ENCODE measurements at places on chromosomes 5 and 9. TPM values are rescaled to one million over a fixed set of nuclear protein-coding genes. Genes with fewer than 3 reads are reported as not detected.
A peak's percentile ranks its signal among the peaks of the same experiment; 100 is the strongest.

GRCh38 chr5:41770799-41771198 lies 99.4 kb downstream of the OXCT1 start:
- no peak for DNase-seq

DNA sequence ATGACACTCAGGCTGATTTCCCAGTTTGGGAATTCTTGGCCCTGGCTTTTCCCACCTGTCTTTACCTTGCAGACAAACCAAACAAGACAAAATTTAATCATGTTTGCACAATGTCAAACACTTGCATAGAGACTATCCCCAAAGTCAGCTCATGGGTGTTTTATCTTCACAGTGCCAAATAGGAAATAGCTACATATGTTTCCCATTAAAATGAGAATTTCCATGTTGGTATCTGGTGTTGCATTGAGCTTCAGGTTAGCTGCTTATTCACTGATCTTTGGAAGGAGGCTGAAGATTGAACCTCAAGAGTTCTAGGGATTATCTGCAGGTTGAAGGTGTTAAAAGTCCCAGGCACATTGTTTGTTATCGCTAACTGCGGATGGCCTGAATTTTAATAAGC lies 19.5 kb downstream of the MAP1B start:
- no peak for DNase-seq

- no peak for DNase-seq
These were observed 621.9 kb downstream of the DTWD2 start for GRCh38 chr5:118366429-118366828.

The UNC13B gene
- total RNA-seq: 24.4 TPM

GRCh38 chr9:83772860-83773259 lies 44.7 kb downstream of the GKAP1 start:
- no peak for DNase-seq

DNA sequence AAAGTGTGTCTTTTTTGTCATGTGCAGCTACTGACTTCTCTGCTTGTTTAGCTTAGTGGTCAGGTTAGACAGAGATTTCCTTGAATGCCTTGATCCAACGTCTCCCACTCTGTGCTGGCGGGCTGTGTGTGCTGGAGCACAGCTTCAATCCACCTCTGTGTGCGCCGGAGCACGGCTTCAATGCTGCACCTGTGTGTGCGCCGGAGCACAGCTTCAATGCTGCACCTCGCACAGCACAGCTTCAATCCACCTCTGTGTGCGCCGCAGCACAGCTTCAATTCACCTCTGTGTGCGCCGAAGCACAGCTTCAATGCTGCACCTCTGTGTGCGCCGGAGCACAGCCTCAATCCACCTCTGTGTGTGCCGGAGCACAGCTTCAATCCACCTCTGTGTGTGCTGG lies 69.0 kb upstream of the PHYKPL start:
- DNase-seq: no peak

- DNase-seq: peak; percentile 96
These were observed at the start of gene PRELID2 for GRCh38 chr5:145834917-145835847. Gene PRELID2, minus strand, starts transcription at chr5:145835342. Its CDS starts 91 bp downstream, at chr5:145835251.

The LHX3 gene
- total RNA-seq: not detected

DNA sequence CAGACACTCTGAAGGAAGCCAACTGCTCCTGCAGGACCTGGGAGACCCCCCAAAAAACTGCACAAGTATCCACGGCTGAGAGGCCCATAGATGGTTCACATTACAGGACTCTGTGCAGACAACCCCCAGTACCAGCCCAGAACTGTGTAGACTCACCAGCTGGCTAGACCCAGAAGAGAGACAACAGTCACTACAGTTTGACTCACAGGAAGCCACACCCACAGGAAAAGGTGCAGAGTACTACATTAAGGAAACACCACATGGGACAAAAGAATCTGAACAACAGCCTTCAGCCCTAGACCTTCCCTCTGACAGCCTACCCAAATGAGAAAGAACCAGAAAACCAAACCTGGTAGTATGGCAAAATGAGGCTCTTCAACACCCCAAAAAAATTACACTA lies 281.2 kb upstream of the RGMB start:
- DNase-seq: no peak

The GLT6D1 gene
- not detected for total RNA-seq

- DNase-seq: no peak
These were observed 15.4 kb downstream of the IARS1 start for GRCh38 chr9:92278110-92278509.

- no peak for DNase-seq
These were observed 33.0 kb upstream of the RASGRF2 start for GRCh38 chr5:80926979-80927656.

The RBM18 gene
- 13.1 TPM for total RNA-seq
